ENCODE measurements at places on chromosomes 16 and 17.
A peak's percentile ranks its signal among the peaks of the same experiment; 100 is the strongest.

DNA sequence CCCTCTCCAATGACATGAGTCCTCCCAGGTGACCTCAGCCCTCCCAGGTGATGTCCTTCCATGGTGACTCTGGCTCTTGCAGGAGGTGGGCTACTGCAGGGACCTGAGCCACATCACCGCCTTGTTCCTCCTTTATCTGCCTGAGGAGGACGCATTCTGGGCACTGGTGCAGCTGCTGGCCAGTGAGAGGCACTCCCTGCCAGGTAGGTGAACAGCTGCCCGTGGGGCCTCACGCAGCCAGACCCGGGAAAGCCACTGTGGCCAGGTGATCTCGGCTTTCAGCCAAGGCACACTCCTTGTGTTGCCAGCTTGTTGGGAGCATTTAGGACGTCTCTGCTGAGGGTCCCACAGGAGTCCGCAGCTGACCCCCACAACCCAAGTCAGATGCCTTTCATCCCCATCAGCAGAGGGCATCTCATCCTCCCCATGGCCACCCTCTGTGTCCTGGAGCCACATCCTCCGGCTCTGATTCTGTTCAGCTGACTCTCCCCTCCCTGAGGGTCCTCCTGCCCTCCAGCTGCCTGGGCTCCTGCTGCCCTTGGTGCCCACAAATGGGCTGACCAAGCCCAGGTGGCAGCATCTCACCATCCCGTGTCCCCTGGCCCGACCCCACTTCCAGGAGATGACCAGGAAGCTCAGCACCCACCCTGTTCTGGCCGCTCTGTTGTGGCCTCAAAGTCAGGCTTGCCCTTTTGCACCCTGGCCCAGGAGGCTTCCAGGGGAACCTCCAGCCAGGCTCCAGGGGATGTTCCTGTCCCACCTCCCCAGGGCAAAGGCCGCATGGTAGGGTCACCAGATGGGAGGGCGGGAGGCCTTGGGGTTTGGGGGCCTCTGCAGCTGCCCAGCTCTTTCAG, 20.1 kb downstream of the USP6 start:
- no peak for DNase-seq

DNA sequence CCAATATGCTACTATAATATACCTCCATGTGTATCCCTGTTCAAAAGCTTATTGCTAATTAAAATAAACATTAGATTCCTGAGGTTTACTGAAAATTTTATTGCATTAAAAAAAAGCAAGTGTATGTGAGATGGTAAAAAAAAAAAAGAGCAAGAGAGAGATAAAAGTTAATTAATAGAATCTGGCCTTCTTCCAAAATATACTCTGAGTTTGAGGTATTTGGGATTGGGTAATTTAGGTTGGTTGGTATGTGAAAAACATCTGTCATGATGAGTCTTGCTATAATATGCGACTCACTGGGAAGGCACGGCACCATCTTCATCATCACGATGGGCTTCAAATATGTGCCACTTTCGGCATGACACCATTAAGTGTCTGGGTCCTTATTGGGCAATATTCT, 711.1 kb upstream of the SOX9 start:
- DNase-seq, result no peak

GRCh38 chr17:61468263-61468907, 16.2 kb downstream of the TBX4 start:
- no peak for DNase-seq

GRCh38 chr16:28984619-28985135, at the start of gene LAT:
Gene LAT, plus strand, starts transcription at chr16:28985052. Its CDS starts 366 bp downstream, at chr16:28985418.
- DNase-seq, result peak; percentile 92

GRCh38 chr16:17607075-17607509, 136.3 kb upstream of the XYLT1 start:
- DNase-seq, result no peak

DNA sequence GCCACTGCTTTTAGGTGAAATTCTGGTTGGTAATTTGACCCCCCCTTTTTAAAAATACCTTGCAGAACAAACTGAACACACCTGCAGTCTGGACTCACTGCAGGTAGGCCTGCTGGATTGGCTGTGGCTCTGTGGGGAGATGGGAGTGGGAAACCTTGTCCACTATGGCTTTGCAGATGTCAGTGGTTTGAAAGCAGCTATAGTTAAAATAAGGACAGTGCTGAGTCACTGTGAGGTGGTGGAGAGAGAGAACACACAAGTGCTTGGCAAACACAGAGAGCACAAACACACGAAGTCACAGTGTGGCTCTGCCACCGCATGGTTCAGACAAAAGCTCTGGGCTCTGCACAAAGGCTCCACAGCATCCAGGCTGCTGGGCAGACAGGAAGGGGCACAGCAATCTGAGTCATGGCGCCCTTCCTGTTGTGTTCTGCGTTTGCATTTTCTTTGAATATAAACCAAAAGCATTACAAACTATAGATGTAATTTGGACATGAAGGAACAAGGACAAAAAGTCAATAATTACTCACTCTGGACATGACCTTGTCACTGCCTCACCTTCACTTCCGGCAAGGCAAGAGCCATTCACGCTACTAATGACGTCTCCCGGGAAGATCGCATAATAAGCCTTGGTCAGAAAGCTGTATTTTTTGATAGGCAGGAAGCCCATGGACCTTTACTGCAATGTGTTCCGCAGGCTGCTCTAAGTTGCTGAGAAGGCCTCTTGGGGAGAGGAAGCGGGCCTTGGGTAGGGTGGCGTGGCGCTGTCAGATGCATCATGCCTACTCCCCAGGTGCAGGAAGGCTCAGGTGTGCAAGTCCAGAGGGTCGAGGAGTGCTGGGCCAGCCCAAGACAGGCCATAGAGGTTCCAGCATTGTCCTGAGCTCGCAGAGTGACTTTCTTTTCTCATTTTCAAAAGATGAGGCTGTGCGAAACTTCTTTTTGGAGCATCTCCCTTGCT, 60.1 kb upstream of the MED9 start:
- DNase-seq, result peak; percentile 46

GRCh38 chr17:74432424-74432690, 469 bp downstream of the GPRC5C start:
- no peak for DNase-seq

GRCh38 chr16:35599429-35600160, 2140.2 kb downstream of the TP53TG3F start:
- no peak for DNase-seq

GRCh38 chr17:66296289-66296725, 6.1 kb upstream of the PRKCA start:
- no peak for DNase-seq

- DNase-seq, result peak; percentile 92
Observed at GRCh38 chr17:58231641-58232040, 6.7 kb upstream of the LPO start.

GRCh38 chr17:52721910-52722309, 563.4 kb upstream of the CA10 start:
- DNase-seq, result no peak

DNA sequence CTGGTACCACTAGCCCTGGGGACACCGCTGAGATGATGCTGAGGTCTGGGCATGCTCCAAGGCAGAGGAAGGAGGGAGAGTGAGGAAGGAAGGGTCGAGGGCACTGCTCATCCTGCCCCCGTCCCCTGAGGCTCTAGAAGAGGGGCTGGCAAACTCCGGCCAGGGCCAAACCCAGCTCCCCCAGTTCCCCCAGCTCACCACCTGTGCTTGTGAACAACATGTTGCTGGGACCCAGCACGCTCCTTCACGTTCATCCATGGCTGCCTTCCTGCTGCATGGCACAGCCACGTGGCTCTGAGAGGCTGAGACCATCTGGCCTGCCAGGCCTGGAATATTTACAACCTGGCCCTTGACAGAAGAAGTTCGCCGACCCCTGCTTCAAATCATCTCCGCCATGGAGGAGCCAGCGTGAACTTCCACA, 81.2 kb downstream of the RBFOX3 start:
- no peak for DNase-seq

DNA sequence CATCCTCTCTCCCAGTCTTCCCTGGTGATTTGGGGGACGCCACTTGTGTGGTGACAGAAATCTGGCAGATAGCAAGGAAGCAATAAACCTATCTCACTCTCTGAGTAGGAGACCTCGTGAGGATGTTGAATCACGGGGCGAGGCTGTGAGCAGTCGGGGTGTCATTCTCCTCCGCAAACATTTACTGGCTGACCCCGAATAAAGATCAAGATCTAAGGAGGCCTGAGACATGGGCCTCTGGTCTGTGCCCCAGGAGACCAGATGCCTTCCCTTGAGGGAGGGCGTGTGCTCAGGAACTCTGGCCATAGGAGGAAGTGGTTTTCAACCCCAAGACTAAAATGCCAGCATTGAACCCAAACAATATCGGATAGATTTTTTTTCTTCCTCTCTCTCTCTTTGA, 53.1 kb downstream of the FOXL1 start:
- DNase-seq, result no peak

DNA sequence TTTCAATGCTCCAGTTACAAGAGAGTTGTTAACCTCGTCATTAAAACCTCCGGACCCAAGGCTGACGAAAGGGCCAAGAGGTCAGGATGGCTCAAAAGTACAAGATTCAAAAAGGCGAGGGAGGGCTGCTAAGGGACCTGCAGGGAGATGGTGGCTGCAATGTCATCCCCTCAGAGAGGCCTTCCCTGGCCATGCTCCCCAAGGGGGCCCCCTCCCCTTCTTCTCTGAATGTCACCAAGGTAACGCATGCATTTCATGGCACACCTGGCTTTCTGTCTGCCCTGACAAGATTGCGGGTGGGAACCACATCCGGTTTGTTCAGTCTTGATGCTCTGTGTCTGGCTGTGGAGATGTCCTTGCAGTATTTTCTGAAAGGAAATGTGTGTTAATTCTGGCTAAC, 89.9 kb downstream of the C16orf78 start:
- no peak for DNase-seq

DNA sequence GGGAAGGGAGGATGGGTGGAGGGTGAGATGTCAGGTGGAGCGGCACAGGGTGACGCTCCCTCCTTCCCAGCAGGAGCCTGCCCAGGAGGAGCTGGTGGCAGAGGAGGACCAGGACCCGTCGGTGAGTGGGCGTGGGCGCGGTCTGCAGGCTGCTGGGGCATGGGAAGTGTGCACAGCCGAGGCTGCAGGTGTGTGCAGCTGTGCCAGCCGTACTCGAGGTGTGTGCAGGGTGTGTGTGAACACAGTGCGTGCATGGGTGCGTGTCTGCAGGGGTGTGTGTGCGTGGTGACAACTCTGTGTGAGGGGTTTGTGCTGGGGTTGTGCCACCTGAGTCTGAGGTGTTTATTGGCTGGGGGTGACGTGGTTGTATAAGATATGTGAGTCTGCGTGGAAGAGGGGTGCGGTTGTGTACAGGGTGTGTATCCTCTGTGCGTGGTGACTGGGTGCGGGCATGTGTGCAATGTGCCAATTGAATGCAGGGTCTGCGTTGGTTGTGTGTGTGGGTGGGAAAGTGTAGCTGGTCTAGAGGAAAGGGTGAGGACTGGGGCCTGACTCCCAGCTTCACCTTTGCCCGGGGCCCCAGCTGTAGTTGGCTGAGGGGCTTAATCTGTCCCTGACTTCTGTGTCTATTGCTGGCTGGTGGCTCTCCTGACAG, 670 bp downstream of the TNFSF12 start:
- no peak for DNase-seq

DNA sequence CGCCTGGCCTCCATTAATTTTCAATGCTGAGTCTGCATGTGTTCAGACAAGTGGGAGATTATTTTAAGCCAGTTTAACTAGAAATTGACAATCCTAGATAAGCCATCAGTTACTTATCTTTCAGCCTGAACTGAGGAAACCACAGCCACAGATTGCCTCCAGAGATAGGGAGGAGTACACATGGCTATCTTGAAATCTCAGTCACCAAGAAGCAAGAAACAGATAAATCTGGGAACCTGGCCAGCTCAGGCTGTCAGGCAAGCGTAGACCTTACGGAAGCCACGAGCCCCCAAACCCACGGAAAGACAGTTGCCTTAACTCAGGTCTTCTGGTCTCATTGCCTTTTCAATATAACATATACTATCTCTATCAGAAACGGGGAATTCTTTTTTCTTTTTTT, 2.0 kb upstream of the GLG1 start:
- DNase-seq, result no peak

DNA sequence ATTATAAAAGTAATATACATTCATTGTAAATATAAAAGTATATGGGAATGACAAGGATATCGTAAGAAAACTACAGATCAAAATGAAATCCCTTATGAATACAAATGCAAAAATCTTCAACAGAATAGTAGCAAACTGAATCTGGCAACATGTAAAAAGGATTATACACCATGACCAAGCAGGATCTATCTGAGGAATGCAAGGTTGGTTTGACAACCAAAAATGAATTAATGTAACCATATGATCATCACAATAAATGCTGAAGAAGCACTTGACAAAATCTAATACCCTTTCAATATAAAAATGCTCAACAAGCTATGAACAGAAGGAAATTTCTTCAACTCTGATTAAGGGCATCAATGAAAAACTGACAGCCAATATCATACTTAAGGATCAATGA, 48.8 kb downstream of the NDEL1 start:
- DNase-seq, result no peak

DNA sequence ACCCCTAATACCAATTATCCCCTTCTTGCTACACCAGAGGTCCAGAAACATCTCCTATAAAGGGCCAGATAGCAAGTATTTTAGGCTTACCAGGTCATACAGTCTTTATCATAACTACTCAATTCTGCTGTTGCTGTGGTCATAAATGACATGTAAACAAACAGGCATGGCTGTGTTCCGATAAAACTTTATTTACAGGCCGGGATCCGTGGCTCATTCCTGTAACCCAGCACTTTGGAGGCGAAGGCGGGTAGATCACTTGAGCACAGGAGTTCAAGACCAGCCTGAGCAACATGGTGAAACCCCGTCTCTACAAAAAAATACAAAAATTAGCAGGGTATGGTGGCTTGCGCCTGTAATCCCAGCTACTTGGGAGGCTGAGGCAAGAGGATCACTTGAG, 12.3 kb downstream of the ASGR1 start:
- DNase-seq, result no peak

GRCh38 chr17:82874011-82874835, 34.4 kb upstream of the ZNF750 start:
- no peak for DNase-seq

DNA sequence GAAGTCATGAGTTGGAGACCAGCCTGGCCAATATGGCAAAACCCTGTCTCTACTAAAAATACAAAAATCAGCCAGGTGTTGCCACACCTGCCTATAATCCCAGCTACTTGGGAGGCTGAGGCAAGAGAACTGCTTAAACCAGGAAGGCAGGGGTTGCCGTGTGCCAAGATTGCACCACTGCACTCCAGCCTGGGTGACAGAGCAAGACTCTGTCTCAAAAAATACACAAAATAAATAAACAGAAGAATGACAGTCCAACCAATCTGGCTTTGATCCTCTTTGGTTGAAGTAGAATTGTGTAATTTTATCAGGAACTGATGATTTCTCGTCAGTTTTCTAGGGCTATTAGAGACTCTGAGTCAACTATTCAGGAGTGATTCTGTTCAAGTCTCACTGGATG, 79.4 kb downstream of the SLC5A11 start:
- no peak for DNase-seq

DNA sequence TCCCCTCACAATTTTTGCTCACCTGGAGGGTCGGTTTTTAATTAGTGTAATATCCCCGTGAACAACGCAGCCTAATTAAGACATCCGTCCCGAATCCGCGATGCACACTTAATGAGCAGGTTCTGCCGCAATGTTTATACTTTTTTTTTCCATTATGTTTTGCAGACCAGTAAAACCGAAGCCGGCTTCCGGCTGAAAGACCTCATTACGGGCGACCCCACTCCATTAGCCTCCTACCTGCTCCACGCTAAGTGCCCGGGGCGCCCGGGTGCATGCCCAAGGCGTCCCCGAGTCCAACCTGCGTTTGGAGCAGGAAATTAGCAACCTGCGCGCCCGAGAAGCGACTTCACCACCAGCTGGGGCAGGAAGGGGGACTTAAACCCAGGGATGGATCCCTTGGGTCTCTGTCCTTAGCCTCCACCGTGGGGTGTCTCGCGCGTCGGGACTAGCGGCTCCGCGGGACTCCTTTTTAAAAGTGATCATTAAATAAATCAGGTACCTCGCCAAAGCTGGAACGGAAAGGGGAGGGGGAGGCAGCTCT, 1.7 kb downstream of the RBFOX3 start:
- DNase-seq, result no peak

Data from suppressor macrophage treated with lipopolysaccharide for 1 hour (primary cell).